CD4-positive, alpha-beta T cell treated with Interleukin-1 beta for 1 hour (primary cell): ENCODE measurements at places on chromosomes 16 and 17.

- DNase-seq: no peak
These were observed 2.0 kb upstream of the CCDC42 start for GRCh38 chr17:8746501-8747236.

DNA sequence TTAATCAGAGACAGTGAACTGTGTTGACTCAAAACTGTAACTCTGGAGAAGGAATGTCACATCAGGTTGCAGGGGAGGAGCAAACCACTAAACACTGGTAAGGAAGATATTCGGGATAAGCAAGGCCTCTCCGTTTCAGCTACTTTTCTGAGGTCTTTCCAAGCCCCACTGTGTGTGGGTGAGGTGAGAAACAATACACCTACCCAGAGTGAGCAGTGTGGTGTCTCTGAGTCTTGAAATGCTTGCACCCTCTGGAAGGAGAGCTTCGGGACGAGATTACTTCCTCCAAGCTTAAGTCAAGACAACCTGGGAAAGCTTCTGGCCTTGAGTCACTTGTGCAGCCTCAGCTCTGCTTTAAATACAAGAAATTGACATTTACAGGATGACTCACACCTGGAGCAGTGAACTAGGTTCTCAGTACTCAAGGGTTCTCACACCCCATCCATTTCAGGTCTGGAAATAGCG is 2.5 kb upstream of the MAP3K14 start:
- DNase-seq: no peak

GRCh38 chr16:49961089-49961488 is 63.9 kb upstream of the CNEP1R1 start:
- no peak for DNase-seq

- DNase-seq: no peak
These were observed 18.6 kb downstream of the ZDHHC7 start for GRCh38 chr16:84992717-84993075.

DNA sequence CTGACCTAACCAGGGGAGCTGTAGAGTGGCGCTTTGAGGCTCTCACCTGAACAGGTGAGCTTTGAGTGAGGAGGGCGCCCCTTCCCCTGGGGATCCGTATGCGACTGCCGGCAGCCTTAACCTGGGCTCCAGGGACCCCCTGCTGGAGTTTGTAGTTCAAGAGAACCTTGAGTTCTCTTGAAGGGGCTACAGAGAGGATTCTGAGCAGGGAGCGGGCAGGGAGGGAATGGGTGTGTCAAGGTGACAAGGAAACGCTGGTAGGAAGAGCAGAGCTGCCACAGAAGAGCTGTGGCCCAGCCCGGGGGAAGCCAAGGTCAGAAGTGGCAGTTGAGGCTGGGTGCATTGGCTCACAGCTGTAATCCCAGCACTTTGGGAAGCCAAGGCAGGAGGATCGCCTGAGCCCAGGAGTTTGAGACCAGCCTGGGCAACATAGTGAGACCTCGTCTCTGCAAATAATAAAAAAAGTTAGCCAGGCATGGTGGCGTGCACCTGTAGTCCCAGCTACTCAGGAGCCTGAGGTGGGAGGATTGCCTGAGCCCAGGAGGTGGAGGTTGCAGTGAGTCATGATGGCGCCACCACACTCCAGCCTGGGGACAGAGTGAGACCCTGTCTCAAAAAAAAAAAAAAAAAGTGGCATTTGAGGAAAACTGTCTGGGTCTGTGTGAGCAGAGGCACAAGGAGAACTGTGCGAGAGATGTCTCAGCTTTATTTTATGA is 1.2 kb downstream of the LLGL2 start:
- DNase-seq: no peak

DNA sequence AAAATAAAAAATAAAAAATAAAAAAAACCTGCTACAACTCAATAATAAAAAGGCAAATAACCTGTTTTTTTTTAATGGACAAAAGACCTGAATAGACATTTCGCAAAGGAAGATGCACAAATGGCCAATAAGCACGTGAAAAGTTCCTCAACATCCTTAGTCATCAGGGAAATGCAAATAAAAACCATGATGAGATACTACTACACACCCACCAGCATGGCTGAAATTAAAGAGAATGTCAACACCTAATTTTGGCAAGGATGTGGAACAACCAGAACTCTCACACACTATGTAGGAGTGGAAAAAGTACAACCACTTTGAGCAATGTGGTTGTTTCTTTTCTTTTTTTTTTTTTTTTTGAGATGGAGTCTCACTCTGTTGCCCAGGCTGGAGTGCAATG is 24.6 kb downstream of the COG7 start:
- DNase-seq: no peak

GRCh38 chr16:62079236-62079635 is 43.0 kb upstream of the CDH8 start:
- DNase-seq: no peak

- no peak for DNase-seq
These were observed 252.3 kb upstream of the EEF2KMT start for GRCh38 chr16:5349670-5350517.

DNA sequence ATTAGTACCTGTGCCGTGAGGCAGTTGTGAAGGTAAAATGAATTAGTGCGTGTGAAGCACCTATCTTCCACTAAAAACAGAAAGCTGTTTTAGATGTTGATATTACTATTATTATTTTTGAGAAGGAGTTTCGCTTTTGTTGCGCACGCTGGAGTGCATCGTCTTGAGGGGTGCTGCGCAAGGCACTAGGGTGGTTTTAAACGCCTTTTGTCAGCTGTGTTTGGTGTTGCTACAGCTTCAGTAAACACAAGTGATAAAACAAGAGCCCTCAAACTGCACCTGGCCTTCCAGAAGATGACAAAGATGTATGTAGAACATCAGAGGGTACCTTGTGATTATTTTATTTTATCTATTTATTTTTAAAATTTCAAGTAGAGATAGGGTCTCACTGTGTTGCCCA is 38.2 kb downstream of the PLCG2 start:
- peak; percentile 64 for DNase-seq

- DNase-seq: no peak
These were observed 104.5 kb downstream of the NLK start for GRCh38 chr17:28147017-28147416.

DNA sequence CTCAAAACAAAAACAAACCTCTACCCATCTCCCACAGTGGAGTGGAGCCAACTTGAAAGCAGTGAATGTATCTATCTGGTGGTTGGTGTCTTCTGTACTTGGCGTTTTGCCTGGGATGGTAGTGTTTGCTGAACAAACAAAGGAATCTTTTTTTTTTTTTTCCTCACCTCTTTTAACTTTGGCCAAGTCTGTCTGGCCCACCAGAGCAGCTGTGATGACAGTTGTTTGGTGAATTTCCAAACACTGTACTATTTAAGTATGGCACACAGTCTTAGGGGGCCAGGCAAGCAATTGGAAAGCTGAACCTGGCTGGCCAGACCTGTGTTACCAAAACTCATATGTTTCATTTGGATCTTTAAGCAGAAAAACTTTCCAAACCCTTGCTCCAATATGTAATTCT is 101.8 kb upstream of the CDH13 start:
- DNase-seq: no peak

DNA sequence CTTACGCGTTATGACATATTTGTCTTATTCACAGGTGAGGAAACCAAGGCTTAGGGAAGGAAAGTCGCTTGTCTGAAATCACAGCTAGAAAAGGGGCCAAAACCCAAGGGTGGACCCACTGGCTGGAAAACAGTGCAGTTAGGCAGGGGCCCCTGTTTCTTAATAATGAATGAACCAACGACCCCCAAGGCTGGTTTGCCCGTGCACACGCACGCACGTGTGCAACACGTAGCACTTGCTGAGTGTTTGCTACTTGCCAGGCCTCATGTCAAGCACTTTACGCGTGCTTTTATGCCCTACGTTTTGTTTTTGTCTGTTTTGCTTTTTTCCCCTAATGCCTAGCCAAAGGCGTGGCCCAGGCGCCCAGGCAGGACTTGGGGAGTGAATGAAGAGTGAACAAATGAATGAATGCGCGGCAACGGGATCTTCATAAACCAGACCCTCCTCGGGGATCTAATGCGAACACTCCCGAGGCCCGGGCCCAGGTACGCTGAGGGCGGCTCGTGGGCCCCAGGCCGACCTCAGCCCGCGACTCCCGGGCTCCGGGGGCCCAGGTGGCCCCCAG is 571 bp upstream of the USP10 start:
- no peak for DNase-seq

GRCh38 chr17:74274060-74274708 is at the start of gene DNAI2:
DNAI2 (plus strand) TSS chr17:74274234; CDS start chr17:74281818, 7,584 bp downstream.
- DNase-seq: peak; percentile 63

- no peak for DNase-seq
These were observed 719.0 kb downstream of the KCNJ18 start for GRCh38 chr17:22411185-22411784.

GRCh38 chr16:3282103-3282729 is 1.1 kb upstream of the ZNF263 start:
- no peak for DNase-seq

GRCh38 chr17:47279062-47279801 is 25.6 kb downstream of the ITGB3 start:
- DNase-seq: peak; percentile 1

DNA sequence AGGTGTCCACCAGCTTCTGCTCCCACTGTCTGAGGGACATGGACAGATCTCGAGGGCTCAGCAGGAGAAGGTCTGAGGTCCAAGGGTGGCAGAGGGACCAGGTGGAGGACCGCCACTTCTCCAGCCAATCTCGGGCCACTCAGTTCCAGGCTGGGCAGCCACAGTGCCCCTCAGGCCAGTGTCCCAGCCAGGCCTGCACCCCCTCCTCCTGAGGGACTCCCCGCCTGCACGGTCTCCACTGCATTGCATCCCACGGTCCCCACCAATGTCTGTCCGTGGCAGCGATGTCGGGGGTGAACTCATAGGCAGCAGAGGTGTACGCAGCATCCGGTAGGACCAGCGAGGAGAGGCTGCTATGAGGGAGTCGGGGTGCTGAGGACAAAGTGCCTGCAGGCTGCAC is 64.2 kb upstream of the DOC2B start:
- DNase-seq: no peak

DNA sequence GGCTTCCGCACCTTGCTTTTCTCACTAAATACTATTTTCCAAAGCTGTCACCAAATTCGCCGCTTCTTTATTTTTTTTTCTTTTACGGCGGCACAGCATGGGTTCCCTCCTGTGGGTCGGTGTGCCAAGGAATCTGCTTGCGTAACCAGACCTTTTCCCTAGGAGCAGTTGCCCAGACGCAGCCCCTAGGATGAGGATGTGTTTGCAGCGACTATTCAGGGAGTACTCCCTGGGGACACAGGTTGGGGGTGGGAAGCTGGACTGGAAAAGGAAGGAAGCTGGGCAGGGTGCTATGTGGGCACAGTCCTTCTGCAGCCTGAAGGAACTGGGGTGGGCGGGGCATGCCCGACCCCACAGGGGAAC is 49.0 kb upstream of the ZCCHC14 start:
- no peak for DNase-seq

DNA sequence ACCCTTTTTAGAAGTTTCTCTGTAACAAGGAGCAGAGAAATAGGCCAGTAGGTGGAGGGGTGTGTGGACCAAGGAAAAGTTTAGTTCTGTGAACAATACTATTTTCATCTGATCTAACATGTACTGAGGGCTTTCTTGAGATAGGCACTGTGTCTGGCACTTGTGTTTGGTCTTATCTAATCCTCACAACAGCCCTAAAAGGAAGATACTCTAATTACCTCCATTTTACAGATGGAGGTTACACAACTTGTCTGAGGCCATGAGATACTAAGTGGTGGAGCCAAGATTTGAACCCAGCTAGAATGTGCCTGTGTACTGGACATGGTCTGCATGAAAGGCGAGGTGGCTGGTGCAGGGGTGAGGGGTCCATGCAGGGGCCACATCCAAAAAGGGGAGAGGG is 4.5 kb downstream of the TNFSF12 start:
- no peak for DNase-seq

- DNase-seq: no peak
These were observed 35.8 kb downstream of the MPRIP start for GRCh38 chr17:17077861-17078732.

- no peak for DNase-seq
These were observed 22.1 kb downstream of the COX10 start for GRCh38 chr17:14091367-14091766.

- no peak for DNase-seq
These were observed 33.0 kb downstream of the PITPNM3 start for GRCh38 chr17:6523330-6523729.

DNA sequence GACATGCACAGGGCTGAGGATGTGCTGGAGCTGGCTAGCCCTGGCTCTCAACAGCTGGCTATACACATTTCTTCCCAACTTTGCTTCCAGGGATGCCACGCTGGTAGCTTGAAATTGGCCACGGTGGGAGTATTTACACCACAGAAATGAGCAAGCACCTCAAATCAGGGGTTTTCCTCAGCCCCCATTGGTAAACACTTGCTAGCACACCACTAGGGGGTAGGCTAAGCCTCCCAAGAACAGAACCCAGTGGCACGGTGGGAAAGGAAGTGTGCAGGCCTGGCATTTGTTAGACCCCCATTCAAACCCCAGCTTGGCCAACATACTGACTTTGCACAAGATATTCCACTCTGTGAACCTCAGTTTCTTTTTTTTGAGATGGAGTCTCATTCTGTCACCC is 12.9 kb downstream of the DRC3 start:
- DNase-seq: no peak

DNA sequence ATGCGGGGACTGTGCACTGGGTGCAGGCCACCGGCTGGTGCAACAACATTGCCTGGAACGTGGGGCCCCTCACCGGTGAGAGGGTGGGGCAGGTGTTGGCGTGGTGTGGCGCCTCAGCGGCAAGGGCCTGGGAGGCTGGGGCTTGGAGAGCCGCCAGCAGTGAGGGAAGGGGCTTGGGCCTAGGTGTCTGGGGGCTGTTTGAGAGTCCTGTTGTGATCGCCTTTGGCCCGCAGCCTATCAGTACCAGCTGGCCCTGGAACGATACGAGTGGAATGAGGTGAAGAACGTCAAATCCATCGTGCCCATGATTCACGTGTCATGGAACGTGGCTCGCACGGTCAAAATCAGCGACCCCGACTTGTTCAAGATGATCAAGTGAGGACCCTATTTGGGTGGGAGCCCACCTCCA is 2.6 kb upstream of the TMEM88 start:
- DNase-seq: no peak

DNA sequence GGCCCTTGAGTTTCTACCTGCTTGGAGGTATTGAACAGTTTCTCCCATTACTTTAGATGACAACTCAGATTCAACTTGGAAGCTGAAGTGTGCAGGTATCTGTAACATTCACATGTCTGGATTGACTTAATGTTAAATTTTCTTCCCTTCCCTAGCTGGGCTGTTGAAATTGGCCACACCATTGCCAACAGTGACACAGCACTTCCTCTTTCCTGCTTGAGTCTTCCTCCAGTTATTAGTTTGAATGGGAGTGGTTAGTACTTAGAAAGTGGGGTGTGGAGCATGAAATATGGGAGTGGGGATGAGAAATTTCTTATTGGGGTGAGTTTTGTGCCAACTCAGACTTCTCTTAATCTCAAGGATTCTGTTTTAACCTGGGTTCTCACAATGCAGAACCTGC is 454.9 kb downstream of the KCNJ2 start:
- peak; percentile 5 for DNase-seq

DNA sequence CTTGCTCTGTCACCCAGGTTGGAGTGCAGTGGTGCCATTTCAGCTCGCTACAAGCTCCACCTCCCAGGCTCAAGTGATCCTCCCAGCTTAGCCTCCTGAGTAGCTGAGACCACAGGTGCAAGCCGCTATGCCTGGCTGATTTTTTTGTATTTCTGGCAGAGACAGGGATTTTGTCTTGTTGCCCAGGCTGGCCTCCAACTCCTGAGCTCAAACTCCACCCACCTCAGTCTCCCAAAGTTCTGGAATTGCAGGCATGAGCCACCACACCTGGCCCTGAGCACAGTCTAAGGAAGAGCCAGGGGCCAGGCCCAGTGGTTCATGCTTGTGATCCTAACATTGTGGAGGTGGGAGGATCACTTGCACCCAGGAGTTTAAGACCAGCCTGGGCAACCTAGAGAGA is 21.8 kb upstream of the BCO1 start:
- no peak for DNase-seq

- DNase-seq: no peak
These were observed 33.7 kb upstream of the CDH15 start for GRCh38 chr16:89137666-89138512.
